ENCODE measurements at places on chromosomes 1 and 21. TPM values are rescaled to one million over a fixed set of nuclear protein-coding genes. Genes with fewer than 3 reads are reported as not detected.

IFFO2 gene
- total RNA-seq, result 79.1 TPM

TP73 gene
- total RNA-seq, result 1.3 TPM

OLIG2 gene
- not detected for total RNA-seq

RIMS3 gene
- 8.8 TPM for total RNA-seq

PTGER3 gene
- total RNA-seq, result 0.05 TPM

C1orf94 gene
- not detected for total RNA-seq

DNA sequence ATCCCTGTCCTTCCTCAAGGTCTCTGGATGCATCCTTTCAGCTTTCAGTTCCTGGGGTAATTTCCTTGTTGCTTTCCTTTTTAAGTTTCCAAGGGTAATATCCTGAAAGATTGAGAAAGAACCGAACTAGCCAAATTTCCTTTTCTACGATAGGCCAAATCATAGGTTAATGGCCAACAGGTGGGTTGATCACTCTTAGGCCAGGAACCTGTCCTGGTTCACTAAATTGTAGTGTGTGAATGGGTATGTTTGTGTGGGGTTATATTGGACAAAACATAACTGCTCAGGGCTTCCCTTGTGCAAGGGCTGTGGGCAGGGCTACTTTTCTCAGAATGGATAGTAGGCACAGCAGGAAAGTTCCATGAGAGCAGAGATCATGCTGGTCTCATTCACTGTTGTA, 17.1 kb downstream of the UBE2T start:
- no peak overlapping the region for H3K4me3 ChIP-seq
- H3K27me3 ChIP-seq, result no peaks in the 10 kb centered on the region
- peaks cover 2% of the 10 kb centered on the region for H3K36me3 ChIP-seq
- no peak overlapping the region for H3K27ac ChIP-seq
- no peak for DNase-seq
- peaks cover 7% of the 10 kb centered on the region for H3K4me1 ChIP-seq

DNA sequence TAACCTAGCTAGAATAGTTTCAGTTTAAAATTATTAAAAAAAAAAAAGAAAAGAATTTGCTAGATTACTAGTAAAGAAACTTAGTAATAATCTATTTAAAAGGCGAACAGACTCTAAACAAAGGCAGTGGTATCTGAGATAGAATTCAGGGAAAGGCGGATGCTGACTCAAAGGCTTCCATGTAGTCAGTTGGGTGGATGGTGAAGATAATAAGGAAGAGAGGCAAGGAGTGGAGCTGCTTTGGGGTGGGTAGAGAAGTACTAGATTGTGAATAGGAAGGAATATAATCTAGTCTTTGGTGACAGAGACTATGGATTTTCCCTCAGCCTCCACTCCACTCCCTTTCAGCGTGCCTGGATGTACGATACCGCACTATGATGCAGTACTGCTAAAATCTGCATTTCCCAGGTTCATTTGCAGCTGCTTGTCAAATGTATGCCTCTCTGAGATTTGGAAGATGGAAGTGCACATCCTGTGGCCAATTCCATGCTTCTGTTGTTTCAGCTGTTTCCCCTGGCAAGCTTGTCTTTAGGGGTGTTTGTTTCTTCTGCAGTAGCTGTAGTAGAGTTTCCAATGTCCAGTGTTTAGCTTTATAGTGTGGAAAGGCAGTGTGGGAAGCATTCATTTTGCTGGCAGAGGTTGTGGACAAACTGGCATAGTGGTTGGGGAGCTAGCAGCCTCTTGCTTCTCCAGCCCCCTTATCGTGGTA, 184.6 kb upstream of the NRIP1 start:
- H3K4me3 ChIP-seq, result no peak overlapping the region
- H3K27ac ChIP-seq, result no peak overlapping the region
- H3K36me3 ChIP-seq, result no peaks in the 10 kb centered on the region
- H3K27me3 ChIP-seq, result no peaks in the 10 kb centered on the region

GRCh38 chr1:5242850-5243249, 588.4 kb downstream of the AJAP1 start:
- H3K4me1 ChIP-seq, result no peaks in the 10 kb centered on the region
- no peak overlapping the region for H3K4me3 ChIP-seq
- H3K27ac ChIP-seq, result no peak overlapping the region

GRCh38 chr1:176795929-176796328, 333.0 kb downstream of the PAPPA2 start:
- H3K27me3 ChIP-seq, result no peaks in the 10 kb centered on the region
- H3K4me3 ChIP-seq, result no peak overlapping the region
- H3K27ac ChIP-seq, result no peak overlapping the region
- no peaks in the 10 kb centered on the region for H3K36me3 ChIP-seq
- no peak for DNase-seq

DNA sequence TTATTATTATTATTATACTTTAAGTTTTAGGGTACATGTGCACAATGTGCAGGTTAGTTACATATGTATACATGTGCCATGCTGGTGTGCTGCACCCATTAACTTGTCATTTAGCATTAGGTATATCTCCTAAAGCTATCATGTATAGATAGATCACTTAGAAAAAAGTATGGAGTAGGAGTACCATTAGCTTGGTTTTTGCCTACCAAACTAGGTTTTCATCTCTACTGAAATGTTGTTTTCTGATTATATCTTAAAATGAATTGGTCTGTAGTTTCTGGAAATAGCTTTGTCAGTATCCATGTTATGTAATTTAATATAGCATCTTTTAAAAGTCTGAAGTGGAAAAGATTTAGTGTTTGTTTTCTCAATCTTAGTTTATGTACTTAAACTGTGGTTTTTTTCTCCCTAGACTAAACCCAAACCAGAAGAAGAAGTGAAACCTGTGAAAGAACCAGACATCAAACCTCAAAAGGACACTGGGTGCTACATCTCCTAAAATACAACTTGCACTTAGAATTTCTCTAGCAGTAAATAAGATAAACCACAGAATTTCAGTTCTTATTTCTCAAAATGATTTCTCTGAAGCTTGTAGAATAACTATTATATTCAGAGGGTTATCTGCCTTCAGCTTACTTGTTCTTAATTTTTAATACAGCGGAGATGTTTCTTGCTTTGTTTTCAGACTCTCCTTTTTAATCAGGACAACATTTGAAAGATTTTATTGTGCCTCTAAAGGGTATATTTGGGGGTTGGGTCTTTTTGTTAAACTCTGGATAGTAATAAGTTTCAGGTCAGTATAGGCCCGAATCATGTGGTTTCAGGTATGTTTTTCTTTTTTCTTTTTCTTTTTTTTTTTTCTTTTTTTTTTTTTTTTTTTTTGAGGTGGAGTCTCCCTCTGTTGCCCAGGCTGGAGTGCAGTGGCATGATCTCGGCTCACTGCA, 4.5 kb upstream of the FAM177B start:
- H3K36me3 ChIP-seq, result peaks cover 8% of the 10 kb centered on the region
- no peak overlapping the region for H3K4me3 ChIP-seq
- DNase-seq, result no peak
- peaks cover 8% of the 10 kb centered on the region for H3K4me1 ChIP-seq
- H3K27me3 ChIP-seq, result no peaks in the 10 kb centered on the region

DNA sequence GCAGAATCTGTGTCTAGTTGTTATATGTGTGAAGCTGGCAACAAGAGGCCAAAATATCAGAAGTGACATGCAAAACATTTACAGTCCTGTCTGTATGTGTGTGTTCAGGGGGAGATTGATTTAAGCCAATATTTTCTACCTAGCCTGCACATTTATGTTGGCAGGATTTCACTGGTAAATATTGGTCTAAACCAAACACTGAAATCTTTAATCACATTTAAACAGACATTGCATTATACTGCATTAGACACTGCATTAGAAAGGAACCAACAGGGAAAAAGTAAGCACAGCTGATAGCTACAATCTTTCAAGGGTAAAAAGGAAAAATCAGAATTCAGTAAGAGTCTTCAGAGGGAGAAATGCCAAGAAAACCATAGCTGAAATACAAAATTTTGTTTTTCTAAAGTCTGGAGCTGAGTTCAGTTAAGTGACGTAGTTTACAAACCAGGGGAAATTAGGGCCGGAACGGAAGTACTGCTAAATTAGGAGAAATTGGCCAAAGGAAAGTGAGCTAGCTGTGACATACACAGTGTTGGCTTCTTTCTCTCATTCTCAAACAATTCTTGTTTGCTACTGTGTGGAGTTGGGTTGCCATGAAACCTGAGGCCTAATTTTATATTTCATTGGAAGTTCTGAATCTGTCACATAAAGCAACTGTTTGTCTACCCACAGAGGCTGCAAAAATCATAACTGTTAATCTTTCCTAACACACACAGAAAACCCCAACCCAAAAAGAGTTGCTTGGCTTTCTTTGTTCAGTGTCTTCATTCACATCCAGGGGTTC, 217.3 kb upstream of the SGIP1 start:
- H3K4me3 ChIP-seq, result no peak overlapping the region
- DNase-seq, result no peak
- H3K4me1 ChIP-seq, result peaks cover 10% of the 10 kb centered on the region
- H3K27ac ChIP-seq, result no peak overlapping the region

DNA sequence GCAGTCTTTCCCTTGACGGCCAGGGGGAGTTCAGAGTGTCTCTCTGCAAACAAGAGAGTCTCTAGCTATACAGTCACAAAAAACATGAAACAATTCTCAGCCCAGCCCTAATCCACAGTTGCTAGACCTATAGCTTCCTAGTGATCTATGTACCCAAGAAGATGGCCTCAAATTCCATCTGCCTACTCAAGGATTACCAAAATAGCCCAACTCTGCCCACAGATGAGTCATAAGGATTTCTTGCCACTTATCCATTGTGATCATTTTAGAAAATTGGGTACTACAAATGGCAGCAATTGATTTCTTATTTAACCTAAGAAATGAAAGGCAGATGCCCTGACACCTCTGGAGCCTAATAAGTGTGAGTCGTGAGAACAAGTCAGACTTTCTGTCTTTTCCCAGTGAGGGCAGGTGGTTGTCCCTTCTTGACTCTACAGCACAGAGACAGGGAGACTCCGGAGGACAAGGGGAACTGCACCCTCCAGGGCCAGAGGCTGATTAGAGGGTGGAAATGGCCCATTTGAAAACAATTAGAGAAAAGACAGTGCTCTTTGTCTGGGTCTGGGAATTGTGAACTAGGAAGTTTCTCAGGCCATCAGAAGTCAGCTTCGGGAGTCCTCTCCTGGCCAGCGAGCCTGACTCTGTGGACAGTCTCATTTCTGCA, 65.4 kb downstream of the ABCA4 start:
- DNase-seq, result no peak
- H3K27me3 ChIP-seq, result peaks cover 26% of the 10 kb centered on the region
- peaks cover 6% of the 10 kb centered on the region for H3K4me1 ChIP-seq
- H3K36me3 ChIP-seq, result no peaks in the 10 kb centered on the region
- no peak overlapping the region for H3K27ac ChIP-seq
- H3K4me3 ChIP-seq, result no peak overlapping the region

DNA sequence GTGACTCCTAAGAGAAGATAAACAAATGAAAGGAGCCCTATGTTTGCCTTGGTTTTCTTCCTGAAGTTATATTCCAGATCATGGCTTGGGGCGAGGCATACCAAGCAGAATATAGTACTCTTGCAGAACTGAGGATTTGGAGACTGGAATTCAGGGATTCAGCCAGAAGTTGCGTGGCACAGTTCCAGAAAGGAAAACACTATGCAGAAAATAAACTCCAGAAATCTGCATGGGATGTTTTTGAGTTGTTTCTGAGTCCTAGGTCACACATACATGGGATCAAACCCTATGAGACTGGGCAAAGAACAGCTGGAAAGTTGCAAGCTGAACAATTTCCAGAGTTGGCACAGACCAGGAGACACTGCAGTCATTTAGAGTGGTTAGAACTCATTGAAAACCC, 42.9 kb upstream of the IFFO2 start:
- DNase-seq, result no peak
- no peak overlapping the region for H3K4me3 ChIP-seq
- peaks cover 1% of the 10 kb centered on the region for H3K27me3 ChIP-seq
- H3K36me3 ChIP-seq, result peaks cover 30% of the 10 kb centered on the region
- H3K27ac ChIP-seq, result no peak overlapping the region

- peaks cover 27% of the 10 kb centered on the region for H3K27me3 ChIP-seq
- no peak overlapping the region for H3K27ac ChIP-seq
- H3K36me3 ChIP-seq, result no peaks in the 10 kb centered on the region
- no peak for DNase-seq
- no peak overlapping the region for H3K4me3 ChIP-seq
These were observed 5.9 kb upstream of the SERINC2 start for GRCh38 chr1:31407029-31407626.

GRCh38 chr1:115595279-115596079, 46.3 kb upstream of the VANGL1 start:
- DNase-seq, result peak; percentile 69
- no peak overlapping the region for H3K27ac ChIP-seq
- no peak overlapping the region for H3K4me3 ChIP-seq
- no peaks in the 10 kb centered on the region for H3K4me1 ChIP-seq
- no peaks in the 10 kb centered on the region for H3K36me3 ChIP-seq
